ENCODE measurements at places on chromosomes 4 and X. TPM values are rescaled to one million over a fixed set of nuclear protein-coding genes. Genes with fewer than 3 reads are reported as not detected.

DNA sequence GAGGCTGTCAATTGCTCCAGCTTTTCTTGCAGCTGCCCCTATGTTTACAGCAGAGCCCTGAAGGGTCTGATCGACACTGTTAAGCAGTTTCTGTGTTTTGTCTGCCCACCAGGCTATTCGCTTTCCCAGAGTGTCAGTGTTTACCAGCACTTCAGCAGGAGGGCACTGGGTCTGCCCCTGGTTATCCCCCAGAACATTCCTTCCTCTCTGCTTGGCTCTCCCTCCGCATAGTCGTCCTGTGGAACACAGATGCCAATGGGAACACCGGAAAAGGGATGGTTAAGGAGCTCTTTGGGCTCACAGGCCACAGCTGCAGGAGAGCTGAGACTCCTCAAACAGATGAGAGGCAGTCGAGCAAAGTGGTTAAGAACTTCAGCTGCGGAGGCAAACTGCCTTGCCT is 71.3 kb upstream of the FBXW7 start:
- no peak for DNase-seq

Gene DLG3
- polyA plus RNA-seq, result 47.9 TPM

DNA sequence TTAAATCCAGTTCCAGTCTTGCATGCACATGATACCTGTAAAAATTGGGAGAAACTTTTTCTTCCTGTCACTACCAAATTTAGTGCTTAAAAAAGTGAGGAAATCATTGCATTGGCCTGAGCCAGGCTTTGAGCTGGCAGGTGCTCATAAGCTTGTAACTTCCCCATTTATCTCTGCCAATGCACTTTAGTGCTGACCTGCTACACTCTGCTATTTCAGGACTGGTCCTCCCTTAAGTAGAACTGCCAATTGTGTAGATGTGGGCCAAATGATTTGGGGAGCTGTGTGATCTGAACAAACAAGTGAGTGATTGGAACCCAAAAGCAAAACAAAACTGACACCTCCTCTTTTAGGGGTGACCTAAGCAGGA is 51.8 kb downstream of the ZNF827 start:
- no peak for DNase-seq

GRCh38 chr4:38891051-38891983 is 23.7 kb downstream of the FAM114A1 start:
- no peak for DNase-seq

DNA sequence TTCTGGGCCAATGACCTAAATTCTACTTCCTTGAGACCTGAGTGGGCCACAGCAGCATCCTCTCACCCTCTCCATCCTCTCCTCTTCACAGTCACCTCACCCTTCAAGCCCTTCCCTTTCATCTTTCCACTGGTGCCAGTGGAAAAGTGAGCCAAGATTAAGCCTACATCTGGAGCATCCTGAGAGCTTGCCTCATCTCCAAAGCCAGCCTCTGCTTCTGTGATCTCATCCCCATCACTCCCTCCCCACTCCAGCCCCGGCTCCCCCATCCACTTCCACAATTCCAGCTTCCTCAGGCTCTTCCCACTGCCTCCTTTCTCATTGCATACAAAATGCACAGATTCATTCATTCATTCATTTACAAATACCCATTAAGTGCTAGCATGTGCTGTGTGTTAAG is 10.1 kb upstream of the RASL11B start:
- DNase-seq, result no peak

DNA sequence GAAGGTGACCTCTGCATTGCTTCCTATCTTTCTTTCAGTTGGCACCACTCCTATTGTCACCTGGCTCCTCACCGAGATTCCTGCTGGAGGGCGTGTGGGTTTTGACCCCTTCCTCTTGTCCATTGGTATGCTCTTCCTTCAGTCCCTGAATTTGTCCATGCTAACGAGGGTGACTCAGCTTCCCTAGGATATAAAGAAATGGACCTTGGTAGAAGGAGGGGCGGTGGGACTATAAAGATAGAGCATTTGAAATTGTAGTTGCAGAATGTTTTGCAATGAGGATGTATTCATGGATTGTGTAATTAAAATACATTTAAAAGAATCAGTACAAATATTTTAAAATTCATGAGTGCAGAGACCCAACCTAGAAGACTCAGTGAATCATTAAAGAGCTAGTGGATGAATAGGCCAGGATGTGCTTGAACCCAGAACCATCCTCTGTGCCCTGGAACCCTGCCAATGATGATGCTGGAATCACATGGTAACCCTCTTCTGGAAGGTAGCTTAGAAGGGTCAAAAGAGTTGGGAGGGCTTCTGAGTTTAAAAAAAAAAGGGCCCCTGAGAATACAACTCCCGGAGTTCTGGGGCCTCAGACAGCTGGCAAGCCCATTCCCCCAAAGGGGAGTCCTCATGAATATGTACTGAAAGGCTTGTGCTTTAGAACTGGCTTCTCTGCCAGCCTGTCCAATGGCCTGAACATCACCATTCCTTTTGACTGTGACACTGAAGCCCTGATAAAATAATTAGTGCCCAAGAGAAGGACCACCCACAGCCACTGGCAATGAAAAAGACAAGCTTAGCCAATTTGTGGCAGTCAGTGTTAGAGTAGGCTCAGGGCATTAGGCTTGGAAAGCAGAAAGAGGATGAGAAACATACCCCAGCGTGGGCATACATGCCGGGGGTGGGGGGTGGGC is 8.0 kb downstream of the XPNPEP2 start:
- DNase-seq, result no peak

DNA sequence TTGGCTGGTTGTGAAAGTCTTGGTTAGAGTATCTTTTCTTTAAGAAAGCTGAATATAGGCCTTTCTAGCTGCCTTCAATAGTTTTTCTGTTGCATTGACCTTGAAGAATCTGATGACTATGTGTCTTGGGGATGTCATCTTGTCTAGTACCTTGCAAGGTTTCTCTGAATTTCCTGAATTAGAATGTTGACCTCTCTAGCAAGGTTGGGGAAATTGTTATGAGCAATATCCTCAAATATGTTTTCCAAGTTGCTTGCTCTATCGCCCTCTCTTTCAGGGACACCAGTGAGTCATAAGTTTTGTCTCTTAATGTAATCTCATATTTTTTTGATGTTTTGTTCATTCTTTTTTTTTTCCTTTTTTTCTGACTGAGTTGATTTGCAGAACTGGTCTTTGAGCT is 194.7 kb downstream of the RAB28 start:
- DNase-seq, result no peak

DNA sequence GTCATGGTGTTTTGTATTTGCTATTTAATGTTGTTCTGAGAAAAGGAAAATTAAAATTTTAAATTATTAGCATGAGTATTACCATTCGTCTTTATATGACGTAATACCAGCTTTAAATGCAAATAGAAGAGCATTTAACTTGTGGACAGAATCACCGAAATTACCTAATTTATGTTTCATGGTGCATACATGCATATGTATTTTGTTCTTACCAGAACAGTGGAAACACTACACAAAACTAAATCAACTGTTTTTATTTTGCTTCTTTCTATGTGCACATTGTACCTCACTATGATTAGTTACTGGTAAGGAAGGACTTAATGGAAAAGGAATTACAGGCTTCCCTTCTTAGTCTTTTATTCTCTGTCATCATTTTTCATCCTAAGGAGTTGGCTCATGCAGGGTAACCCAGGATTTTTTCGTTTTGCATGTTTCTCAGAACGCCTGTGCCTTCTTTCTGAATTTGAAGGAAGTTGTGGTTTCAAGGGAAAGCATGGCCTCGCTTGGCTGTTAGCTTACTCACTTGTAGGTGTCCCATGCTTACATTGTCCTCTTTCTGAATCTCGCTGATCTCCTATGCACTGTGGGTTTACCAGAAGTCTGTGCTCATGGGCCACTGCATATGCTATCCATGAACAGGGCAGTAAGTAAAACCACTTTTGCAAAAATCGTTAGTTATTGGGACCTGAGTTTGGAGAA is 300.0 kb upstream of the PUDP start:
- no peak for DNase-seq

GRCh38 chr4:164484551-164484950 is 269.4 kb upstream of the SMIM31 start:
- DNase-seq, result no peak

GRCh38 chrX:84165711-84166110 is 22.3 kb downstream of the RPS6KA6 start:
- no peak for DNase-seq

GRCh38 chr4:80196922-80197573 is at the start of gene PRDM8:
TSS of gene PRDM8 (plus strand) at chr4:80197503. CDS start at chr4:80200081, 2,578 bp downstream.
- DNase-seq, result no peak

- no peak for DNase-seq
Measured at GRCh38 chr4:167049257-167049656, 185.0 kb downstream of the SPOCK3 start.

- DNase-seq, result peak; percentile 13
Measured at GRCh38 chr4:133483600-133484246, 334.6 kb downstream of the PCDH10 start.

GRCh38 chr4:173528378-173529321 is 1.4 kb downstream of the HAND2 start:
- no peak for DNase-seq

Gene FAM3A
- 27.1 TPM for polyA plus RNA-seq

GRCh38 chr4:4709736-4710135 is 149.7 kb upstream of the MSX1 start:
- DNase-seq, result no peak

GRCh38 chrX:67749536-67749935 is 205.7 kb downstream of the AR start:
- DNase-seq, result no peak

DNA sequence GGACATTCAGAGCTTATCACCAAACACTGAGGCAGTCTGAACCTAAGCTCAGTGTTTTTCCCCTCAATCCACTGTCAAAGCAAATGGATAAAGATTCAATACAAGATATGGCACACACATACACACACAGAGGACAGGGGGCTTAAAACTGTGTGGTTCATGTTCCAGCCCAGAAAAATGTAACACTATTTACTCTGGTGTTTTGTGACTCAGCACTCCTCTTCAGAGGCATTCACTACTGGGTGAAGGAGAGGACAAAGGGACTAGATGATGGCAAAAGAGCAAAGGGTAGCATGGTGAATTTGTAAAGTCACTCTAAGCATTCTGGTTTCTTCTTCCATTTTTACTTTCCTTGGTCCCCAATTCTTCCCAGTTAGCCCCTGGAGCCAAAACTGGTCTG is 120.3 kb downstream of the ARHGEF9 start:
- DNase-seq, result no peak

DNA sequence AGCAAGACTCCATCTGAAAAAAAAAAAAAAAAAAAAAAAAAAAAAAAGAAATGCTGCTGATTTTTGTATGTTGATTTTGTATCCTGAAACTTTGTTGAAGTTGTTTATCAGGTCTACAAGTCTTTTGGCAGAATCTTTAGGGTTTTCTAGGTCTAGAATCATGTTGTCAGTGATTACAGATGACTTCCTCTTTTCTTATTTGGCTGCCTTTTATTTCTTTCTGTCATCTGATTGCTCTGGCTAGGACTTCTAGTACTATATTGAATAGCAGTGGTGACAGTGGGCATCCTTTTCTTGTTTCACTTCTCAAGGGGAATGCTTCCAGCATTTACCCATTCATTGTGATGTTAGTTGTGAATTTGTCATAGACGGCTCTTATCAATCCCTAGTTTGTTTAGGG is 334.4 kb downstream of the SPRY1 start:
- DNase-seq, result no peak

DNA sequence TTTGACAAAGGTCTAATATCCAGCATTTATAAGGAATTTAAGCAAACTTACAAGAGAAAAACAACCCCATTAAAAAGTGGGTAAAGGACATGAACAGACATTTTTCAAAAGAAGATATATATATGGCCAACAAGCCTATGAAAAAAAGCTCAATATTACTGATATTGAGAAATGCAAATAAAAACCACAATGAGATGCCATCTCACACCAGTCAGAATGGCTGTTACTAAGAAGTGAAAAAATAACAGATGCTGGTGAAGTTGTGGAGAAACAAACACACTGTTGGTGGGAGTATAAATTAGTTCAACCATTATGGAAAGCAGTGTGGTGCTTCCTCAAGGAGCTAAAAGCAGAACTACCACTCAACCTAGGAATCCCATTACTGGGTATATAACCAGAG is 91.6 kb upstream of the EFHC2 start:
- no peak for DNase-seq

Gene MAGEE1
- 4.9 TPM for polyA plus RNA-seq

- DNase-seq, result no peak
Measured at GRCh38 chr4:171582961-171583581, 230.1 kb upstream of the GALNTL6 start.

GRCh38 chrX:129934952-129935351 is 29.0 kb downstream of the UTP14A start:
- no peak for DNase-seq

DNA sequence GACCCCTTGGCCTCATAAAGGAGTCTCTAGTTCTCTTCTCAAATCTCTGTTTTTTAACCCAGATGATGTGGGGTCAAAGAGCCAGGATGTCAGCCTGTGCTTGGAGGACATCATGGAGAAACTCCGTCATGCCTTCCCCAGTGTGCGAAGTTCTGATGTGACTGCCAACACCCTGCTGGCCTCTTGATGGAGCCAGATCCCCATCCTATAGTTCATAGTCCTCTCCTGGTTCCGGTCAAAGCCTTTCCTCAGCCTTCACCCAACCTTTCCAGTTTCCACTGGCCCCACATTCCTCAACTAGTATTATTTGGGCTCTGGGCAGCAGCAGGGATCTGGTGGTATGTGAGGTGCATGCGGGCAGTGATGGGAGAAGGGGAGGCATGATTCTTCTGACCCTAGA is 30.7 kb downstream of the TAF7L start:
- DNase-seq, result no peak

DNA sequence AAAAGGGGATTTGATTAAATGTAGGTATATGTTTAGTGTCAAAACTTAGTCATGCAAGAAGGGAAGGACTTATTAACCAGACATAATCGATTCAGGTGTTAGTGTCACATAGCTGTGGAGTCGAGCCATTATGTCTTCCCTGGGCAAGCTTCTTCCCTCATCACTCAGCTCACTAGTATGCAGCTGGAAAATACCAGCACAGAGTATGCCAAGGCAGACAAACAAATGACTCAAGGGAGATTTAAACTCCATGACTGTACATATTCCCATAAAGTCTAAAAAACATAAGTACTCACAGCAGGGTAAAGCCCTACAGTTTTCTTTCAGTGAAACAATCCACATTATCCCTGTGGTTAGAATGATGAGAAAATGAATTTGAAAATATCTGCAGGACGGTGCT is 304.5 kb downstream of the CBLL2 start:
- no peak for DNase-seq

DNA sequence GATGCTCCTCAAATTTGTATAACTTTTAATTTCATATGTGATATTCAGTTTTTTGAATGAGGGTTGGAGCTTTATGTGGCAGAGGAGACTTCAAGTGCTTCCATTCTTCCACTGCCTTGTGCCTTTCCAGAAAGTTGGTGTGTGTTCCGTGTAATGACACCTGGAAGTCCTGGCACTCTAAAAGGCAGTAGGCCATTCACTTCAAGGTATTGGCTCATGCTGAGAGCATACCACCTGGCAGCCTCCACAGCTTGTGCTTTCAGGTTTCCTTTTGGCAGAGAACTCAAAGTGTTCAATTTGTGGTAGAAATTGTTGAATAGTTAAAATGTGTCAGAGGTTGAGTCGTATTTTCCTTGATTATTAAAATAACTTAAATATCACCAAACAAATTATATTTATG is 49.6 kb downstream of the GRIA2 start:
- DNase-seq, result no peak

GRCh38 chrX:10636337-10636736 is 16.0 kb upstream of the MID1 start:
- no peak for DNase-seq

- no peak for DNase-seq
Measured at GRCh38 chr4:174490451-174490961, 31.8 kb downstream of the HPGD start.

GRCh38 chrX:35276115-35276514 is 333.5 kb downstream of the FAM47B start:
- no peak for DNase-seq

Gene SMIM20
- polyA plus RNA-seq, result 41.8 TPM

Gene DSPP
- not detected for polyA plus RNA-seq

Measured in left lung (tissue), 14 donors.